ENCODE measurements at places on chromosomes 1 and 21.

- no peak for DNase-seq
These were observed at the start of gene SLAMF6 for GRCh38 chr1:160522622-160523345. TSS of gene SLAMF6 (minus strand) at chr1:160523255. CDS start at chr1:160523192, 63 bp downstream.

DNA sequence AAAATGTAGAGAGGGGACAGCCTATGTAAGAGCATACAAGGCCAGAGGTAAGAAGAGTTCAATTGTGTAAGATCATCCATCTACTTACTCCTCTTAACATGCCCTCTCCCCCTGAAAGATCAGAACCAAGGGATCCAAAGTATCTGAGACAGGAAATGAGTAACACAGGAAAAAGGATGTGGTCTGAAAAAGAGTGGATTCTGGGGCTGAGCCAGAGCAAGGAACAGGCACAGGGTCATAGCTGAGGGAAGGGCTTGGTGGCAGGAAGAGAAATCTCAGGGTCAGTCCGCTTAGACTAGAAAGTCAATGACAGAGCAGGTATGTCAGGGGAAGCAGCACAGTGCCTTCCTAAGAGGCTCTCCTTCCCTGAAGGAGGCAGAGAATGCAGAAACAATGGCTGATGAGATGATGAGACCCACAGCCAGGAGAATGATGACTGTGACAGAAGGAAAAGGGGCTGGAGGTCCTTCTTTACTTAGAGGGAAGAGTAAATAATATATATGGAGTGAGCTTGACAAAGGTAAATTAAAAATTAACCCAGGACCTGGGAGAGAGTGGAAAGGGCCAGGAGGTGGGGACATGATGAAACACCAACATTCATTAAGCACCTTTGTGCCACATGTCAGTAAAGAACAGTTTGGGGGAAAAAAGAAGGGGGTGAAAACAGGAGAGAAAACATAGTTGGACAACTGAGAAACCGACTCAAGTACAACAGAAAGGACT lies 26.2 kb upstream of the A3GALT2 start:
- DNase-seq, result no peak

- DNase-seq, result no peak
These were observed 45.7 kb downstream of the ACOT7 start for GRCh38 chr1:6347641-6348487.

DNA sequence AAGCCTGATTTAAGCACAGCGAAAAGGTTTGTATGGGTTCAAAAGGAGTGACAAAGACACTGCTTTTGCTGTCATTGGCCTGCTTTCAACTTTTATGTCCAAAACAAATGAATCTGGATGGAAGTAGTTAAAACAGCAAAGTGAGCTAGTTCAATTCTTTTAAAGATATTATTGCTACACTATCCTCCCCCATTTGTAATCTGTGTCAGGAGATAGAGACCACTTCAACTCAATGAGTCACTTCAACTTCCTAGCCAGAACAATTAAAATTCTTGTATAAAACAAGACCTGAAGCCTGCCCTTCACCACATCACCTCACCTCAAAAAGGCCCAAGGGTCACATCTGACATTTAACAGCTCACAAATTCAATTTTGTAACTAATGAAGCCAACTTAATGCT lies 364.1 kb upstream of the LYPLAL1 start:
- no peak for DNase-seq

DNA sequence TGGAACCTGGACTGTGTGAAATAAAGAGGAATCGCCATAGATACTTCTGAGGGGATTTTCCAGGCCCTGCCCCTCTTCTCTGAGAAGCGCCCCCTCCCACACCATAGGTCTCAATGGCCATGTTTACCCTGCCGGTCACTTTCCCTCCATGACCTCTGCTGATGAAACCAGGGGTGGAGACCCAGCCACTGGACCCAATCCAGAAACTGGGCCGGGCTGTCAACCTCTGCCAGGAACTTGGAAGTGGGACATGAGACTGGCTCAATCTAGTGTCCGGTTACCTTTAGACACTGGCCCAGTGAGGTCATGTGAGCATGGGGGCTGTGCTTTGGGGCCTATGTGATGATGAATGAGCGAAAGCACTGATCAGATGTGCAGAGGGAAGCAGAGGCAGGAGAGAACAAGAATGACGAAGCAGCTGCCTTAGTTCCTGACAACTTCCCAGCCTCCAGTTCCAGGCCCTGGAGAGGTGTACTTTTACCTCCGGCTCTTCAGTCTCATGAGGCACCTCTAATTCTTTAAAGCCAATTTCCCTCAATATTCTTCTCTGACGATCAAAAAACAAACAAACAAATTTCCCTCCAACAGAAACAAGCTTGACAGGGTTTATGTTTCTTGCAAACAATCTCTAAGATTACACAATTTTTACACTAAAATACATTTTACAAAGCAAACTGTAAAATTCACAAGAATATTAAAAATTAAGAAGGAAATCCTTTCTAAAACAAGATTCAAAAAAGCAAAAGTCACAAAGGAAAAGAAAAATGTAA lies 4.9 kb downstream of the ASAP3 start:
- DNase-seq, result peak; percentile 78

DNA sequence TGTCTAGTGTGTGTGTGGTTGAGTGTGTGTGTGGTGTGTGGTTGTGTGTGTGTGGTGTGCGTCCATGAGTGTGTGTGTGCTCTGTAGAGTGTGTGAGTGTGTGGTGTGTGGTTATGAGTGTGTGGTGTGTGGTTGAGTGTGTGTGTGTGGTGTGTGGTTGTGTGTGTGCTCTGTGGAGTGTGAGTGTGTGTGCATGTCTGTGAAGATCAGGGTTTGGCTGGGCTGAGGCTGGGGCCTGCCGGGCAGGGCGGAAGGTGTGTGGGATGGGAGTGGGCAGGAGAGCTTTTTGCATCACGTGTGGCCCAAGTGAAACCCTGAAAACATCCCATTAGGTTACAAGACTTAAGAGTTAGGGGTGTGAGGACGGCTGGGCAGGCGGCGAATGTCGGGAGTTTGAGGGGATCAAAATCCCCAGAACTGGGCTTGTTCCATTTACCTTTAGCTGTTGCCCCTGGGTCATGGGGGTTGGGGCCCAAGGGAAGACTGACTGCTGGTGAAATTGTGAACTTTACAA lies 2.9 kb upstream of the FCMR start:
- no peak for DNase-seq

DNA sequence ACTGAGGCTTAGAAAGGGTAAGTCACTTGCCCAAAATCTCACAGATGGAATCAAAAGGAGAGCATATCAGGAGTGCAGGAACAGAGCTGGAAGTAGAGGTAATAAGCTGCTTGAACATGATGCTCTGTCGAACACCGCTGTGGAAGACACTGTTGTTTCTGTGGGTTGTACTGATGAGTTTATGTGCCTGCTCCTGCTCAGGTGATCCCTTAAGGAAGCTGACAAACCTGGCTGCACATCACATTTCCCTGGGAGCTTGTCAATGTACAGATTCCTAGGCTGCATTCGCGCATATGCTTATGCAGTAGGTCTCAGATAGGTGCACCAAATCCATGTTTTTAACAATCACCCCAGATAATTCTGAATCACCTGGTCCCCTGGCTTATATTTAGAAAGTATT lies 79.7 kb downstream of the ZNF326 start:
- DNase-seq, result no peak

GRCh38 chr1:77796695-77797405 lies 17.4 kb downstream of the MIGA1 start:
- DNase-seq, result no peak

- DNase-seq, result no peak
These were observed 61.7 kb upstream of the DNAJC6 start for GRCh38 chr1:65247419-65248359.
